ENCODE measurements at places on chromosomes 1 and 21.

DNA sequence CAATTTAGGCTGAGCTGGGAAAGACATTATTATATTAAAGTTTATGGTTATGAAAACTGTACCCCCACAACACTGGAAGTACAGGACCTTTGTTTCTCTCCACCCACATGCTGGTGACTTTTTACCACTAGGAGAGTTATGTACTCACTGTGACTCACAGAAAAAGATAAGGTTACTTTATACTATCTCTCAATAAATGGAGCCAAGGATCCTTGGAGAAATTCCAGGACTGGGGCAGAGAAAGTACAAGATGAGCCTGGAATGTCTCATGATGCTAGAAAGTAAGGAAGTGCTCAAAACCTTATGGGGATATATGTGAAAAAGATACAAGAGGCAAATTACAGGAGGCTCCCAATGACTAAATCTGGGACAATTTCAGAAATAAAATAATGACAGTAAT, 63.9 kb upstream of the C1orf105 start:
- no peak for DNase-seq

GRCh38 chr1:232875536-232875935, 70.3 kb downstream of the MAP10 start:
- no peak for DNase-seq

GRCh38 chr1:7562729-7563605, 208.1 kb upstream of the VAMP3 start:
- DNase-seq: no peak

DNA sequence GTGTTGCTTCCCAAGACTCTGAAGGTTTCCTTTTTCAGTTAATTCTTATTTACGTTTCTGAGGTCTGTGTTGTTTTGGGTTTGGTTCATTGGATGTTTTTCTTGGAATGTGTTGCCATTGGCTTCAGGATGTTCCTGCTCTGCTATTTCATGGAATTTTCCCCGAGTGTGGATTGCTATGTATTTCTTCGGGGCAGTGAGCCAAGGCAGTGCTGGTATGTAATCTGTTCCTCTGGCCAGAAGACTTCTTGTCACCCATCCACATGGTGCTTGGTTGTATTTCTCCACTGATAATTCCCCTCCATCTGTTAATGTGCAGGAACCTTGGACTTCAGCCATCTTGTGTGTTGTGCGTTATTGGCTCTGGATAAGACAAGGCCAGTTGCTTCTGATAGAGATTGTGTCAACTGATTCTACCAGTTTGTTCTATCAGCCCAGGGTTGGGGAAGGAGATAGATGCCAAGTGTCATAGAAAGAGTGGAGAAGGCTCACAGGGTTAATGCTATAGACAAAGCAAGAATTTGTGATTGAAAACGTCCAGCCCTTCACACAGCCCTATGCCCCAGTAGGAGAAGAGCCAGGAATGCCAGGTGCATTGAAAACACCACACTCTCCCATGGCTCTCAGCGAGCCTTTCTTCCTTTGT, 505.2 kb downstream of the PLPP3 start:
- DNase-seq: peak; percentile 93

GRCh38 chr1:42941640-42942330, 16.9 kb downstream of the SLC2A1 start:
- DNase-seq: peak; percentile 77

DNA sequence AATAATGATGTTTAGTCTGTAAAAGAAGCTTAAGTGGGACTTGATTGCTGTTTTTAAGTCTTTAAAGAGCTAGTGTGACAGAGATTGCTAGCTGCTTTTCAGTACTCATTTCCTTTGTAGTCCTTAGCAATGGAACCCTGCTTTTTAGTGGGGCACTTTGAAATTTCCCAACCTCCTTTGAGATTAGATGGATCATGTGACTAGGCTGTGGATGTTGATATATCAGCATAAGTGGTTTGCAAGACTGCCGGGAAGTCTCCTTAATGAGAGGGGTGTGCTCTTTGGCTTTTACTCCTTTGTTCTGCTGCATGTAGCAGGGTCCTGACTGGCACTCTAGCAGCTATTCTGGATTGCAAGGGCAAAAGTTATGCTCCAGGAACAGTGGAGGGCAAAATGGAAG, 11.2 kb upstream of the RCOR3 start:
- no peak for DNase-seq

GRCh38 chr1:155941845-155942531, 550 bp downstream of the RXFP4 start:
- DNase-seq: no peak

GRCh38 chr21:44290327-44291077, 4.8 kb downstream of the AIRE start:
- no peak for DNase-seq

GRCh38 chr1:109807822-109808680, 44.3 kb upstream of the EPS8L3 start:
- no peak for DNase-seq

DNA sequence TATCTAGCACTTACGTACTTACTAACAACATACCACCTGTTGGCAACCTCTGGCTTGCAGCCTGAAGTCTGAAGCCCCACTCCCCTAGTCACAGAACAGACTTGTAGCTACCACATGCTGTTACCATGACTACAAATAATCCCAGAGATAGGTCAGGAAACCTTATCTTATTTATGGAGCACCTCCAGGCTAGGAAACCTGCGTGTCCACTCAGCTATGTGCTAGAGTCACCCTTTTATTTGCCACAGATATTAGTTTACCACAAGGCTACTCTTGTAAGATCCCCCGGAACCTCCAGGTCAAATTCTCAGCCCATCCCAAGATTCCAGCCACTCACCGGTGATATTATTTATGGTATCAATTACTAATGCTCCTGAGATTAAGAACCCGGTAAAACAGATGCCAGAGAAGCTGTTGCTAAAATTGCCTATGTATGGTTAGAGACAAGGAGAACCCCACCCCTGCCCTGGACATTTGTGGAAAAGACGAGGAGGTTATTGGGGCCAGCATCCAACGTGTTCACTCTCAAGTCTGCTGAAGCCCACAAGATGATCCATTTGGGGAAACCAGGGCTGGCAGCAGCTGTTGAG, 116.5 kb downstream of the TBX15 start:
- DNase-seq: no peak

GRCh38 chr1:112712191-112712590, 2.9 kb downstream of the PPM1J start:
- no peak for DNase-seq

DNA sequence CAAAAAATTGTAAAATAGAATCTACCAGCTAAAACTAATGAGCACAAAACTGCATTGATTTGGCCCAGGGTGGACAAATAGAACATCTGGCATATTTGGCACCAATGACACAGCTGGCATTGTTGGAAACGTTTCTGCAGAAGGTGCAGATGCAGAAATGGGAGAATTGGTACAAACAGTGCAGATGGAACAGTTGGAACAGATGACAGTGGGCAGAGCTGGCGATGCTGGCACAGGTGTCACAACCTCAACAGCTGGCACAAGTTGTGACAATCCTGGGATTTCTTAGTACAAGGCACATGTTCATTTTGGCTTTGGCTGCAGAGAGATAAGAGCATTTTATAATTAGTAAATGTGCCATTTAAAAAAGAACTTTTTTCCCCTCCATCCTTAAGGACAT, 91.1 kb upstream of the ZBTB18 start:
- no peak for DNase-seq

- no peak for DNase-seq
Measured at GRCh38 chr1:192998536-192998935, 60.6 kb downstream of the UCHL5 start.

DNA sequence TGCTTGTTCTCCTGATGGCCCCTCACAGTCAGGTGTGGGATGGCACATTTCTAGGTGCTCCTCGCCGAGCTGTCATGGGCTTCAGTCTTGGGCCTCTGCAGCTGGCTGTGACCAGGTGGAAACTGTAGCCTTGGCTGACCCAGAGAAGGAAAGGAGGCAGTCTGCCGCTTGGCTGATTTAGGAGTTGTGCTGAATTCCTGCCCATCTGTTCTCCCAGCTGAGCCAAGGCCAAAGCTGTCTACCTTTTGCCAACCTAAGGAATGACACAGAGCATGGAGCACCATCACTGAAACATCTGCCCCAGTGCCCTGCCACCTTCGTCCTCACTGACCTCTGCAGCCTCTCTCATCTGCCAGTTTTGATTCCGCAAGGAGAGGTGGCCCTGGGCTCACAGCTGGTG, 27.9 kb downstream of the UTP25 start:
- no peak for DNase-seq

DNA sequence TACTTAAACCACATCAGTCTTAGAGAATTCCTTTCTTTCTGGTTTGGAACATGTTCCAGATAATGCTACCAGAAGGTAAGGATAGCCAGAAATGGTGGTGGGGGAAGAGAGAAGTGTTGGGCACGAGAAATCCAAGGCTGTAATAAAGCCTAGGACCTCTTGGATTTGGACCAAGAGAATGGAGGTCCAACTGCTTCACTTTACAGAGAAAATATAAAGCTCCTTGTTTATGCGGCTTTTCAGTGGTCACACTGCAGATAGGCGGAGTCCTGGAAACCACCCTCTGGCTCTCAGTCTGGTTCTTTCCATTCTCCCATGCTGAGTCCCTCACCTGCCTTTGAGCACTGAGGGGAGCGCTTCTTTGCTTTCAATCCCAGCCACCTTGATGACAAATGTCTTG, 87.8 kb downstream of the ADCY10 start:
- DNase-seq: no peak

GRCh38 chr21:36430841-36431240, 45.6 kb downstream of the CHAF1B start:
- DNase-seq: no peak

GRCh38 chr1:186772228-186772627, 56.5 kb upstream of the PLA2G4A start:
- no peak for DNase-seq

DNA sequence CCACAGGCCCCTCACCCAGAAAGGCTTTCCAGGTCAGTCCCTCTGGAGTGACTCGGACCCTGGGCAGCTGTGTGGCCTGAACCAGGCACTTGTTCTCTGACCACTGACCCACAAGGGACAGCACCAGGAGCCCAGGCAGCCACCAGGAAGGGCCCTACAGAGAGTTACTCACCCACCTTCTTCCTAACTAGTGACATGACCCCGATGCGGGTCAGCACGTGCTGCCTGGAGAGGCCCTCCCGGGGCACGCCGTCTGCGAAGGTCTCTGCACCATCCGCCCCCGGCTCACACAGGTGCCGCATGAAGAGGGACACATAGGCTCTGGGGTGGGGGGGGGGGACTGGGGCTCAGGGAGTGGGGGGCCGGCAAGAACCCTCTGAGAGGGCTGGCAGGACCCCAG, 55.8 kb downstream of the CHD5 start:
- DNase-seq: no peak

Measured in HFF-Myc (cell line).